ENCODE measurements at places on chromosomes 2 and 18.
A peak's percentile ranks its signal among the peaks of the same experiment; 100 is the strongest.

DNA sequence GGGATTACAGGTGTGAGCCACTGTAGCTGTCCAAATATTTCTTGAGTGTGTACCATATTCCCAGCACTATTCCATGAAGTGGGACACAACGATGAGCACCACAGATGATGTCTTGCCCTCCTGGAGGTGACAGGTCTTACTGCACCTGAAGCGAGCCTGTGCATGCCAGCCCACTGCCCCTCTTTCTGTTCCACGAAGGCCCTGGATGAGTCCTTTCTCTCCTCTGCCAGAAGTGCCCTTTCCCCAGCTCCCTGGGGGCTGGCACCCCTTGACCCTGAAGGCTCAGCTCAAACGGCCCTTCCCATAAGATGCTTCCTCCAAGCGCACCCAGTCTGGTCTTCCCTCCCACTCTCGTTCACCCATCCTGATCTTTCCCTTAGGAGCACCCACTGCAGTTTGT is 5.5 kb downstream of the ATP6V1B1 start:
- no peak for DNase-seq

- no peak for DNase-seq
Measured at GRCh38 chr2:112295407-112296078, 20.1 kb downstream of the ZC3H6 start.

- no peak for DNase-seq
Measured at GRCh38 chr2:85605406-85606115, 3.1 kb upstream of the TMEM150A start.

DNA sequence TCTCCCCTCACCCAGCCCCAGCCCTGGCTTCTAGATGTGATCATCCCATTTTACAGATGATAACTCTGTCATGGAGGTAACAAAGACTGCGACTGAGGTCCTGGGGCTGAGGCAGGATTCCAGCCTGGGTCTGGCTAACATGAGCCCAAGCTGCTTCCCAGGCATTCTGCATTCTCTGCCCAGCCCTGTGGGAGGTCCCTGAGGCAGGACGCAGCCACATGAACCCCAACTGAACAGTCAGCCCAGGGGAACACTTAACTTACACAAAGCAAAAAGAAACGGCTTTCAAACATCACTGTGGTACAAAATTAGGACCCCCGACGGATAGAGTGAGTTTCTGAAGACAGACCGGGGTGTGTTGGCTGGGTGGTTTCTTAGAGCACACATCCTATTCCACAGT is 135.3 kb downstream of the ACKR3 start:
- no peak for DNase-seq

DNA sequence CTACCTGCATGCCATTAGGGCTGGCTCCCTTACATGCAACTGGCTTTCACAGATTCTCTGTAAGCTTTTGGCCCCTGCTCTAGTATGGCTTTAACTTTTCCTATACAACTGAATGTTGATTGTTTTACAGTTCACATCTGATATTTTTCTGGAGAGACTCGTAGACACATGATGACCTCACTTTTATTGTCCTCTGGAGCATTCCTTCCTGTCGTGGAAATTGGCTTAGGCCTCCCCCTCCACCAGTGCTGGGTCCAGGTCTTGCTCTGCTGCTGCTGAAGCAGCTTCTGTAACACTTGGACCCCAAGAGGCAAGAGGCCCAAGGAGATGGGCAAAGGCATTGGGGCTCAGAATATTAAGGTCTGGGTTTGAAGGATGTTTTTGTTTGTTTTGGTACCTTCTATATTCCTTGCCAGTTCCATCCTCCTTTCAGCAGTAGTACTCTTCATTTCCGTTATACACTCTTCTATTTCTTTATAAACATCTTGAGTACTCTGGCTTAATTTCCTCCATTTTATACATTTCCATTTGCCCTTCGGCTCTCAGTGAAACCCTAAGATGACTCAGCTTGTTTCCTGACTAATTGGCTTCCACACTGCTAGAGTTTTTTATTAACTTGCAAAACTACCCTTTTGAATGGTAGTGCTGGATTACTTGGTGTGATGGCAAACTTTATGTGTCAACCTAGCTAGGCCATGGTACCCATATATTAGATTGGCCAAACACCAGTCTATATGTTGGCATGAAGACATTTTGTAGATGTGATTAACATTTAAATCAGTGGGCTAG is 219.8 kb downstream of the CDCA7 start:
- no peak for DNase-seq

DNA sequence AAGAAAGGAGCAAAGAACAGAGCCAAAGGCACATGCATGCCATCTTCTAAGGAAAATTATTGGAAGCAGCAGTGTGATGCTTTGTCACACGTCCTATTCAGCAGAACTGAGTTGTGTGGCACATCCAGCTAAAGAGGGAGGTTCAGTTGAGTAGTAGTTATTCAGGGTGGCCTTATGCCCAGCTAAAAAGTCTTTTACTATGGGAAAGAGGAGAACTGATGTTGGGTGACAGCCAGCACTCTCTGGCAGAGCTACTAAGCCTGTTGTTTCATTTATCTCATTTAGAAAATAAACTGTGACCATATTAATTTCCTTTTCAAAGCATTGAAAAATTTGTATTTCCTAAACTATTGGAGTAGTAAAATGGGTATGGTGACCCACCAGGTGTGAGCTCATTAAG is 18.5 kb downstream of the ITGA6 start:
- no peak for DNase-seq

- DNase-seq = no peak
Measured at GRCh38 chr18:8217051-8217564, 392.1 kb upstream of the RAB12 start.

DNA sequence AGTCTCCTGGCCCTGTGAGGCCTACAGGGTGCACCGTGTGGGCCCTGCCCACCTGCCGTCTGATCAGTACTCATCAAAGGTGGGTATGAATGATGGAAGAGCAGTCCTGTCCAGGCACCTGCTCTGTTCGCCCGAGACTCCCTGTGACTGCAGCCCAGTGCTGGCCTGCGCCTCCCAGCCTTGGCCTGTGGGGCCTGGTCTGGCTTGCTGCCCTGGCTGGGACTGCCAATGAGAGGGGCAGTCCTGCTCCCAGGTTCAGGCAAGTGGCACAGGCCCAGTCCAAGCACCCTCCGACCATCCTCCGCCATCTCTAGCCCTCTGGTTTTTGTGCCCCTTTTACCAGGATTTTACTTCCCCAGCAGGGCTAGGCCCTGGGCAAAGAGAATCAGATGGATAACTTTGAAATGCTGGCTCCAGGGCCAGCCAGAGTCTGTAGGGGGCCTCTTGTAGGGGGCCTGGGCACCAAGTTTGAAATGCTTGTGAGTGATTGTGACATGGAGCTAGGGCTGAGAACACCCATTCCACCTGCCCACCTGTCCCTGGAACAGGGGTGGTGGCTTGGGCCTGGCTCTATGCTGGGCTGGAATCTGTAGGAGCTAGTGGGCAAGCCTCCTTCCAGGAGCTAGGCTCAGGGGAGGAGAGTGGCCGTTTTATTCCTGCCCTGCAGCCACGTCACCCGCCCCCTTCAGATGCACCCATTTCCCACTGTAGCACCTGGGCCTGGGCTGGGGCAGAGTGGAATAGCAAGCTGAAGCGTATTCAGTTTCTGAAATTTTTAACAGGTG is 8.7 kb upstream of the HS6ST1 start:
- no peak for DNase-seq

DNA sequence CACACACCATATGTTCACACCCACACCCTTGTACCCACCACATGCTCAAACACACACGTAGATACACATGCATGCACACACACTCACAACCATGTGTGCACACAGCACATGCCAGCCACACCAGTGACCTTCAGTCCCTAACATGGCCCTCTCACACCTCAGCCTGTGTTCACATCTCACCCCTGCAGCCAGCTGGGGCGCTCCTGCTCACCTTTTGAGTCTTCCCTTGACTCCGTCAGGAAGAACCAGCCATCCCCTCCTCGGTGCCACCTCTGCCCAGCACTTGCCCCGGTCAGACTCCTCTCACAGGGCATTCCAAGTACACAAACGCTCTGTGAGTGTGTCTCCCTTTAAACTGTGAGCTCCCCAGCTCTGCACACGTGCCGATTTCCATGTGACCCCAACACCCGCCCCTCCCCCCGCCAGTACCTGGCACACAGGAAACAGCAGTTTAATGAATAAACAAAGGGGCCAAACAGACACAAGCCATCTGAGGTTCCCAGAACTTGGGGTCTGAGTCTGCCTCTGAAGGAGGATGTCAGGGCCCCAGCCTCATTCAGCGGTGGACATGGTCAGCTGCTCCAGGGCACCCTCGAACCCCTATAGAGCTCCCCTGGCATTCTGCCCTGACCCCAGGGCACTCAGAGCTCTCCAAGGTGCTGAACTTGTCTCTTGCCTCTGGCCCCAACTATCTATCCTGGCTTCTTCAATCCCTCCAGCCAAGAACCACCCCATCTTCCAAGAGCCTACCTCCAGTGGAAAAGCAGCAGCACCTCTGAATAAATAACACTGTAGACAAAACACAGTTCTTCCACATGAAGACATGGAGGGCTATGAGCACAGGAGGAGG is 252.9 kb downstream of the ATAD2B start:
- no peak for DNase-seq

- DNase-seq = peak; percentile 25
Measured at GRCh38 chr18:49813069-49813318, 339 bp downstream of the ACAA2 start.

DNA sequence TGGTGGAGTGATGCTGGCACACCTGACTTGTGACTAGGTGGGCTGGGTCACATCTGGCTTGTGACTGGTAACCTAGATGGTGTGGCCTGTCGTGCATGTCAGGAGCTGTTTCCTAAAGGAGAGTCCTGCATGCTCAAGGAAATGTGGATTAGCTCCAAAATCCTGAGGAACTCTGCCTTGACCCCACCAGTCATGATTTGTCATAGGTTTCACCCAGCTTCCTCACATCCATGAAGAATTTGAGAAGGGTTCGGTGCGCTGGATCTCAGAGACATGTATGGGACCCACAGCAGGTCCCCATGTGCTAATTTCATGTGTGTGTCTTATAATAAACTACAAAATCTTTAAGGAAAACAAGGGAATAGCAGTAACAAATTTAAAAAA is 107.2 kb downstream of the COL6A3 start:
- DNase-seq = no peak

- DNase-seq = no peak
Measured at GRCh38 chr2:237012577-237013267, 73.0 kb upstream of the COPS8 start.

DNA sequence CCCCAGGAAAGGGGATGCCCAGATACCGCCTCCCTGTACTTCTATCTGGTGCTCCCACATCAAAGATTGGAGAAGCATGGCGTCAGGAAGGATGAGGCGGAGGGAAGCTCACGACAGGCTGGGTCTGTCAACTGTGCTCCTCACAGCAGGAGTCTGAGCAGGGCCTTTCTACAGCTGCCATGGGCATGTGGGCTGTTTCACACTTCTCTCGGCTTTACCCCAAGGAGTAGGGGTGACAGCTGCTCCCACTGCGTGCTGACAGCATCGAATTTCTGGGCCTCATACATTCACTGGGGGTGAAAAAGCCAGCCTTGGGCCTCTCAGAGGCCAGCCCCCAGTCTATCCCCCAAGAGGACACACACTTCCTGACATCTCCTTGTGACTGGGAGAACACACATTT is 21.1 kb downstream of the NEURL3 start:
- DNase-seq = no peak

DNA sequence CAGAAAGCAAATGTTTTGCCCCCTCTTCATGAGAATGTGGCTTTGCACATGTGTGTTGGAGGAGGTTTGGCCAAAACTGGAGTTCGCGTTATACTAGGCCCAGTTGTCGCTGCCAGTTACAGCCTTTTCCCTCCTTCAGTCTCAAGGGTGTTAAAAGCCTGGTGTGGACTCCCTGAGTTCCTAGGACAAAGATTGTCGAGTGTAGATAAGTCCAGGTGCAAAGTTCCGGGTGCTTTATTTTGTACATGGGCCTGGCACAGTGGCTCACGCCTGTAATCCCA is 542 bp upstream of the RNF103 start:
- DNase-seq = no peak
